ENCODE measurements at places on chromosomes 7 and 10. TPM values are rescaled to one million over a fixed set of nuclear protein-coding genes. Genes with fewer than 3 reads are reported as not detected.

The SLC13A1 gene
- total RNA-seq = under 0.01 TPM

GRCh38 chr10:132479603-132480221 lies 57.9 kb upstream of the INPP5A start:
- no peak overlapping the region for H3K4me3 ChIP-seq
- DNase-seq = no peak
- peaks cover 10% of the 10 kb centered on the region for H3K4me1 ChIP-seq
- H3K27me3 ChIP-seq = no peaks in the 10 kb centered on the region

DNA sequence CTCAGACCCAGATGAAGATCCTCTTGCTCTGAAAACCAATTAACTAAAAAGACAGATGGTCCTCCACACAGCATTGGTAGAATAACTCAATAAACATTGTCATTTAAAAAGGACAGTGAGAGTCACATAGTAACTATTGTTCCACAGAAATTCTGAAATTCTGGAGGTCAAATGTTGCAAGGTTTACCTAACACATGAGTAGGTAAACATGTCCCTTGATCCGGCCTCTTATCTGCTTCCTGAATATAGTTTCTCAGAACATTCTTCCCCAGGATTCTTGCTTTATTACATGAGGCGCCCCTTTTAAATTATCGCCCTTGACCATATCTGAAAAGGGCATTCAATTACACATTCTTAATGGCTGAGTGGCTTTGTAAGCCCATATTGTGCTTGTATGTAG lies 270.7 kb downstream of the SEMA3D start:
- no peak overlapping the region for H3K4me3 ChIP-seq
- no peaks in the 10 kb centered on the region for H3K27me3 ChIP-seq
- H3K36me3 ChIP-seq = no peaks in the 10 kb centered on the region
- no peak for DNase-seq

GRCh38 chr10:91556691-91557566 lies 75.9 kb downstream of the PPP1R3C start:
- no peak overlapping the region for H3K4me3 ChIP-seq
- H3K4me1 ChIP-seq = no peaks in the 10 kb centered on the region
- H3K27ac ChIP-seq = no peak overlapping the region
- no peaks in the 10 kb centered on the region for H3K27me3 ChIP-seq

The LIPF gene
- 0.14 TPM for total RNA-seq

The PKD2L1 gene
- 0.19 TPM for total RNA-seq

The PRLHR gene
- 0.05 TPM for total RNA-seq

GRCh38 chr10:78524941-78525340 lies 491.3 kb downstream of the RPS24 start:
- no peaks in the 10 kb centered on the region for H3K4me1 ChIP-seq
- no peaks in the 10 kb centered on the region for H3K36me3 ChIP-seq
- H3K4me3 ChIP-seq = no peak overlapping the region
- no peak for DNase-seq
- no peaks in the 10 kb centered on the region for H3K27me3 ChIP-seq
- H3K27ac ChIP-seq = no peak overlapping the region

All from thymus (tissue), 14 donors.